ENCODE measurements at places on chromosomes 6 and 20.

GRCh38 chr6:108165714-108166663 lies at the start of gene NR2E1:
NR2E1 (plus strand) TSS chr6:108166022; CDS start chr6:108166766, 744 bp downstream.
- no peaks in the 10 kb centered on the region for H3K4me1 ChIP-seq
- no peak within 1 kb of the TSS for H3K4me3 ChIP-seq
- no peaks in the 10 kb centered on the region for H3K36me3 ChIP-seq
- peaks cover 94% of the 10 kb centered on the region for H3K27me3 ChIP-seq
- DNase-seq = no peak

GRCh38 chr6:5096482-5096881 lies 11.3 kb downstream of the PPP1R3G start:
- DNase-seq = no peak
- no peaks in the 10 kb centered on the region for H3K36me3 ChIP-seq
- peak overlapping the region; percentile 83 for H3K27ac ChIP-seq
- no peaks in the 10 kb centered on the region for H3K4me1 ChIP-seq
- no peak overlapping the region for H3K4me3 ChIP-seq

- no peak for DNase-seq
- H3K27ac ChIP-seq = no peak overlapping the region
- H3K4me3 ChIP-seq = no peak overlapping the region
- H3K4me1 ChIP-seq = peaks cover 9% of the 10 kb centered on the region
Measured at GRCh38 chr6:33324125-33324524, 6.6 kb upstream of the ZBTB22 start.

- H3K4me3 ChIP-seq = no peak overlapping the region
- no peaks in the 10 kb centered on the region for H3K27me3 ChIP-seq
- H3K36me3 ChIP-seq = no peaks in the 10 kb centered on the region
- DNase-seq = peak; percentile 35
Measured at GRCh38 chr6:139147628-139148027, 12.7 kb downstream of the HECA start.

- no peak overlapping the region for H3K27ac ChIP-seq
- H3K4me1 ChIP-seq = no peaks in the 10 kb centered on the region
- DNase-seq = peak; percentile 43
- no peaks in the 10 kb centered on the region for H3K27me3 ChIP-seq
- H3K4me3 ChIP-seq = no peak overlapping the region
Measured at GRCh38 chr20:30811885-30812671, 445.4 kb upstream of the DEFB115 start.

DNA sequence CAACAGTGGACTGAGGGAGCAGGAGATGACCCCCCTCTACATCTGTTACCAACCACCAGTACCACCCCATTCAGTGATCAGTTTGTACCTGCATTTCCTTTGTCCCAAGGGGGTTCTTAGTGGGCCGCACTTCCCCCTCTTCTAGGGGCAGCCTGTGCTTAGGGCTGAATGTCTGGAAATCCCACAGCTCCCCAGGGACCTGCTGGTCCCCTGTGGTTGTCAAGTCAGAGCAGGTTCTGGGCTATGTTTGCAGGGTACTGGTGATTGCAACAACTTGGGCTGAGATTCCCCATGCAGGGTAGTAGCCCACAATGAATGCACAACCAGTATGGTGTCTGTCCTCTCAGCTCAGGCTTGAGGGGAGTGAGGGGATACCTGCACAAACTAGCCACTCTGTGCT lies 39.7 kb upstream of the COL10A1 start:
- H3K36me3 ChIP-seq = no peaks in the 10 kb centered on the region
- no peaks in the 10 kb centered on the region for H3K27me3 ChIP-seq
- no peak overlapping the region for H3K27ac ChIP-seq

GRCh38 chr6:111487661-111488060 lies 4.6 kb upstream of the REV3L start:
- DNase-seq = no peak
- no peaks in the 10 kb centered on the region for H3K36me3 ChIP-seq
- no peak overlapping the region for H3K4me3 ChIP-seq
- no peaks in the 10 kb centered on the region for H3K4me1 ChIP-seq
- H3K27ac ChIP-seq = no peak overlapping the region
- H3K27me3 ChIP-seq = no peaks in the 10 kb centered on the region

- no peak overlapping the region for H3K27ac ChIP-seq
- H3K27me3 ChIP-seq = no peaks in the 10 kb centered on the region
- H3K4me1 ChIP-seq = no peaks in the 10 kb centered on the region
- no peak for DNase-seq
- H3K4me3 ChIP-seq = no peak overlapping the region
Measured at GRCh38 chr20:17621229-17621968, 51.5 kb downstream of the DSTN start.

DNA sequence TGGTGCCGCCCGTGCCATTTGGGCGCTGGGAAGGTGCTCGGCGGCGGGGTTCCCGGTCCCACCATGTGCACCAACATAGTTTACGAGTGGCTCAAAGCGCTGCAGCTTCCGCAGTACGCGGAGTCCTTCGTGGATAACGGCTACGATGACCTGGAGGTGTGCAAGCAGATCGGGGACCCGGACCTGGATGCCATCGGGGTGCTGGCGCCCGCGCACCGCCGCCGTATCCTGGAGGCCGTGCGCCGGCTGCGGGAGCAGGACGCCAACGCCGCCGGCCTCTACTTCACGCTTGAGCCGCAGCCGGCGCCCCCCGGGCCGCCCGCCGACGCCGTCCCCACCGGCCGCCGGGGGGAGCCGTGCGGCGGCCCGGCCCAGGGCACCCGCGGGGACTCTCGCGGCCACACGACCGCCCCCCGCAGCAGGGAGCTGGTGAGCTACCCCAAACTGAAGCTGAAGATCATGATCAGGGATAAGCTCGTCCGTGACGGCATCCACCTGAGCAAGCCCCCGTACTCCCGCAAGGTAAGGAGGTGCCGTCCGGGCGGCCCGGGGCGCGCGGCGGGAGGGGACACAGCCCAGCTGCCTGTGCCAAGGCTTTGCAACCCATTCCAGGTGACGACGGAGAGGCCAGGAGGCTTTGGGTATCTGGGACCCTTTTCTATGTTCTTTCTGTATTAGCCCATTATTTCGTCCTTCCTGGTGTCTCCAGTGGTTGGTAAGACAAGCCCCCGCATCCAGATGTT lies 547 bp downstream of the SAMD5 start:
- no peaks in the 10 kb centered on the region for H3K36me3 ChIP-seq
- peaks cover 7% of the 10 kb centered on the region for H3K4me1 ChIP-seq
- no peak overlapping the region for H3K27ac ChIP-seq

DNA sequence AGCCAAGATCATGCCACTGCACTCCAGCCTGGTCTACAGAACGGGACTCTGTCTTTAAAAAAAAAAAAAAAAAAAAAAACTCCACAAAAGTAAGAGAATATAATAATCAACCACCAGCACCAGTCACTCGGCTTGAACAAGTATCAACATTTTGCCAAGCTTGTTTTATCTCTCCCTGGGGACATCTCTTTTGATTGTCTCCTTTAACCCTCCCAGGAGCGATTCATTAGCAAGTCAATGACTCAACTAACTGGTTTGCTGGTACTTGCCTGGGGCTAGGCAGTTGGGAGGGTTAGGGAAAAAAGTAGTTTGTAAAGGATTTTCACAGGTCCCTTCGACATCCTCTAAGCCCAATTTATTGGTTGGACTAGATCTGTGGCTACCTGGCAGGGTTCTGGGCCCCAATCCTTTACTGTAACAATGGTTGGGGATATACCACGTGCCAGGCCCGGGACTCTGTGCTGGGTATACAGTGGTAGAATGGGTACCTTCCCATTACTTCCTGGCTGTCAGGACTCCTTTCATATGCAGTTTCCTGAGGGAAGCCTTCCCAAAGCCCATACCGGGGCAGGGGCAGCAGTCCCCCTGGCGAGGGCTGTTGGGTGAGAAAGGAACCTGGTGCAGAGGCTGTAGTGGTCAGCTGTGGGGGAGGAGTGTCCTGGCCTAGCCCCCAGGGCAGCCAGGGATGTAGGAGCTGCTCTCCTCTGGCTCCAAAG lies 12.2 kb downstream of the TGIF2 start:
- peaks cover 30% of the 10 kb centered on the region for H3K36me3 ChIP-seq
- H3K27ac ChIP-seq = no peak overlapping the region
- no peak overlapping the region for H3K4me3 ChIP-seq
- H3K4me1 ChIP-seq = no peaks in the 10 kb centered on the region

DNA sequence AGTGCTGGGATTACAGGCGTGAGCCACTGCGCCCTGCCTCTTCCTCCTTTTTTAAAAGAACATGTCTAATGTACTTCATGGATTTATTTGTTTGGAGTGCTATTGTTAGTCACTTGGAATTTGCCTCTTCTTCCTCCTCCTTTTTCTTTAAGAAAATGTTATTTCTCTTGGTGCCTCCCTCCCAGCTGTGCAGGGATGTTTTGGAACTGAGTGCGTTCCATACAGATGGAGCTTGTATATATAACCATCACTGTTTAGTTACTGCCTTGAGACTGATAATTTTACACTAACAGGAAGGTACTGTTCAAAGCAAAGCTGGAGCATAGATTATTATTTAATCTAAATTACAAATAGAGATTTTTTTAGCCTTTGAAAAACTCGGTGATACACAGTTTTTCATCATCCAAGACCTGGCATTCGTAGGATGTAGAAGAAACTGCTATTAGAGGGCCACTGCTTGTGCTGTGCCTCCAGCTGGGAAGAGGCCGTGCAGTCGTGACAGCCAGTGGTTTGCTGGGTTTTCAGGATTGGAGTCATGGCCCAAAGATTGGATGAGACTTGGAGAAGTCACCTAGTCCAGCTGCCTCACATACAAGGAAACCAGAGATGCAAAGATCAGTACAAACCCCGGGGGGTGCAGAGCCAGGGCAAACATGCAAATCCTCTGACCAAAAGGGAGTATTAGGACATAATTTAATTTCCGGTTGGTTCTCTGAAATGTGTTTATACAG lies 123.1 kb downstream of the PLEKHG1 start:
- H3K36me3 ChIP-seq = no peaks in the 10 kb centered on the region
- DNase-seq = peak; percentile 71
- no peaks in the 10 kb centered on the region for H3K27me3 ChIP-seq
- no peak overlapping the region for H3K4me3 ChIP-seq
- H3K27ac ChIP-seq = no peak overlapping the region

- no peaks in the 10 kb centered on the region for H3K27me3 ChIP-seq
- DNase-seq = no peak
- peaks cover 8% of the 10 kb centered on the region for H3K36me3 ChIP-seq
- H3K4me1 ChIP-seq = peaks cover 3% of the 10 kb centered on the region
- H3K4me3 ChIP-seq = no peak overlapping the region
Measured at GRCh38 chr20:20472684-20473274, 104.9 kb downstream of the INSM1 start.

DNA sequence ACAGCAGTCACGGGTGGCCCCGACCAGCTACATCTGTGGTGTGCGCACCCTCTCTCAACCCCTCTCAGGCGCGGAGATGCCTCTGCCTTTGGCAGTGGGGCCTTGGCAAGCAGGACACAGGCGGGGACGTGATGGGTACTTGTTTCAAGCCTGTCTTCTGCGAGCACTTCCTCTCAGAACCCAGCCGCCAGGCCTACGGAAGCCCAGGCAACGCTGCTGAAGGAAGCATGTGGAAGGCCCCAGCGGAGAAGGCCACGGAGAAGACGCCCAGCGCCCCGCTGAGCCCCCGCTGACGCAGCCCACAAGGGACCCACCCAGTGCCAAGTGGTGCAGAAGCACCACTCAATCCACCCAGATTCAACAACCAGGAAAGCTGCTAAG lies 13.0 kb downstream of the SERPINB6 start:
- no peaks in the 10 kb centered on the region for H3K27me3 ChIP-seq
- no peak overlapping the region for H3K4me3 ChIP-seq
- peaks cover 5% of the 10 kb centered on the region for H3K36me3 ChIP-seq
- no peak for DNase-seq
- H3K4me1 ChIP-seq = peaks cover 39% of the 10 kb centered on the region
- H3K27ac ChIP-seq = peak overlapping the region; percentile 91

GRCh38 chr6:40352006-40352405 lies 235.2 kb downstream of the LRFN2 start:
- no peak overlapping the region for H3K4me3 ChIP-seq
- no peaks in the 10 kb centered on the region for H3K36me3 ChIP-seq
- no peak overlapping the region for H3K27ac ChIP-seq
- H3K4me1 ChIP-seq = no peaks in the 10 kb centered on the region
- no peak for DNase-seq

- H3K27ac ChIP-seq = peak overlapping the region; percentile 46
- no peak overlapping the region for H3K4me3 ChIP-seq
- H3K36me3 ChIP-seq = no peaks in the 10 kb centered on the region
- H3K4me1 ChIP-seq = peaks cover 40% of the 10 kb centered on the region
- DNase-seq = no peak
Measured at GRCh38 chr6:112249489-112249888, 4.9 kb downstream of the LAMA4 start.

- no peak overlapping the region for H3K4me3 ChIP-seq
- no peaks in the 10 kb centered on the region for H3K36me3 ChIP-seq
- H3K27me3 ChIP-seq = no peaks in the 10 kb centered on the region
- H3K27ac ChIP-seq = no peak overlapping the region
- H3K4me1 ChIP-seq = no peaks in the 10 kb centered on the region
Measured at GRCh38 chr20:46674253-46675083, 14.8 kb downstream of the TP53RK start.

GRCh38 chr6:83847179-83847578 lies 6.0 kb upstream of the RIPPLY2 start:
- H3K27ac ChIP-seq = no peak overlapping the region
- H3K4me1 ChIP-seq = no peaks in the 10 kb centered on the region
- H3K4me3 ChIP-seq = no peak overlapping the region
- no peaks in the 10 kb centered on the region for H3K36me3 ChIP-seq
- DNase-seq = no peak

DNA sequence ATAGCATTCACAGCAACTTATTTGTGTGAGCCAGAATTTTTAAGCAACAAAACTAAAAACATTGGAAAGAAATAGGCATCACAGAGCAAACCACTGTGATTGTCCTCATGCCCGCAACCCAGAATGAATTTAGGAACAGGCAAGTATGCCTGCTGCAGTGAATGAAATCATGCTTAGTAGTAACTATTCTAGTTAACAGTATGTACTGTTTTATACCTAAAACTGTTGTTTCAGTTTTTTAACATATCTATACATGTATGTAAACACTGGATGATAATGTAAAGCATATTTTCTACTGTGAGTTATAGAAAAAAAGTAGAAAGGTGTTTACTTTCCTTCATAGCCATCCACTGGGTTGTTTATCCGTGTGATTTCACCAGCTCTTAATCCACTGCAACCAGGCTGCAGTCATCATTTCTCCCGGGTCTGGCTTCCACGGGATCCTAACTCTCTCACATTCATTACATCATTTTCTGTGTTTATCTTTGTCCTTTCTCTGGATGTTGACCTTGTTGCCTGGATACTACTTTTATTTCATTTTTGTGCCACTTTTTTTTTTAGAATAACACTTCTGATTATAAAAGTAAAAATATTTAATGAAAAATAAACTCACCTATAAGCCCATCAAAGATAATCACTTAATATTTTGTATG lies 3.6 kb upstream of the ARFGEF3 start:
- no peak overlapping the region for H3K27ac ChIP-seq
- H3K4me3 ChIP-seq = no peak overlapping the region
- no peaks in the 10 kb centered on the region for H3K4me1 ChIP-seq
- no peaks in the 10 kb centered on the region for H3K27me3 ChIP-seq

DNA sequence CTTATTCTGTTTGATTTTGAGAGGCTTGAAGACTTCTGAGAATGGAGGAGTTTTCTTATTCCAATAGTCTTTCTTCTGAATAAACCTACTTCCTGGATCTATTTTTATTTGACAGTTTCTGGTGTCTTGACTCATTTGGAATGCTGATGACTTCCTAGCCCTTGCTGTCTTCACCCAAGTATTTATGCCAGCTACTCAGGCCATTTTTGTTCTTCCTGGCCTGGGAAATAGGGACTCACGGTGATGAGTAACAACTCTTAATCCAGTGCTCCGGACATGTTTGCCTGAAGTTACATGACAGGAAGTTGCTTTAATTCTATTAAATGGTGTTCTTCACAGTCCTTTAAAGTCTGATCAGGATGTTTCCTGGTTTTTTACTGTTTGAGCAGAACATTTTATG lies 272.1 kb upstream of the EYS start:
- no peaks in the 10 kb centered on the region for H3K27me3 ChIP-seq
- H3K36me3 ChIP-seq = no peaks in the 10 kb centered on the region
- H3K4me3 ChIP-seq = no peak overlapping the region
- DNase-seq = no peak

Measured in lung (tissue), 17 donors.